Stimulated activated CD4-positive, alpha-beta T cell treated with anti-CD3 and anti-CD28 coated beads, Interleukin-12 subunit alpha, Interleukin-12 subunit beta, amount 100 ng/mL, for 48 hours (primary cell): ENCODE measurements at places on chromosomes 3 and 15.

DNA sequence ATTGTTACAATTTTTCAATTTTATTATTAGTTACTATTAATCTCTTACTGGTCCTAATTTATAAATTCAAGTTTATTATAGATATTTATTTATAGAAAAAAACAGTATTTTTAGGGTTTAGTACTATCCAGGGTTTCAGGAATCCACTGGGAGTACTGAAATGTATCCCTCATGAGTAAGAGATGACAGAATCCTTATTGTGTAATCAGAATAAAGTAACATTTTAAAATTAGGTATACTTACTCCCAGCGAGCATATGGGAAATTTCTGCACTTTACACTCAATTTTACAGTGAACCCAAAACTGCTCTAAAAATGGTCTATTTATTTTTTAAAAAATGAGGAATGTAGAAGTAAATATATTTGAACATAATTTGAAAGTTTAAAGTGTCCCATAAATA lies 202.7 kb downstream of the CGGBP1 start:
- no peak for DNase-seq

- DNase-seq = no peak
Observed at GRCh38 chr15:48888191-48888590, 10.3 kb downstream of the EID1 start.

DNA sequence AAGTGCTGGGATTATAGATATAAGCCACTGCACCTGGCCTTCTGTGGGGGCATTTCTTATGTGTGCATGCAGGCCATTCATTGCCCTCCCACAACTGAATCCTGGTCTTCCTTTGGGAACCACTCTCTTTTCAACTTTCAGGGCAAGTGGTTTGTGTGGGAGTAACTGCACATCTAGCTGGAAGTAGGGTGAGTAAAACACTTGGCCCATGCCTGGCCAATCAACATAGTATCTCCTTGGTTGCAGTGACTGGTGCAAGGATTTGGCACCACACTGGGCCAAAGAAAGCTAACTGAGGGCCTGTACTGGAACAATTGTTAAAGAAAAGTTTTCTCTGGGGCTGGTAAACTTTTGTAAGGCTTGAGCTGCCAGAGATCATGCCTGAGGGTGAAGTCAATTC lies 189.2 kb upstream of the FEZF2 start:
- no peak for DNase-seq

GRCh38 chr3:12465836-12466225 lies 18.4 kb upstream of the TSEN2 start:
- no peak for DNase-seq

DNA sequence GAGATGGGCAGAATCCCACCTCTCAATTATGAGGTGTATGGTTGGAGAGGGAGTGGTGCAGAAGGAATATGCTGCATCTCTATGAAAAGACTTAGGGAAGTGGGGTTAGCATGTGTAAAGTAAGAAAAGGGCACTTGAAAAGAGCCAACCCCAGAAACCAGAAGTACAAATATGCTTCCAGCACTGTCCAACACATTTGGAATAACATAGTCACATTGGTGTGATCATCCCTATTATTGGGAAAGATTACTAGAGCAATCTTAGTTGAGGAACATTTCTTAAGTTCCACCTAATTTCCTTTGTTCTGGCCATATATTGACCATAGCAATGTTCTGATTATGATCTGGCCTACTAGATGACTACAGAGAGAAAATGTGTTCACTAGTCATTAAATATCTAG lies 34.3 kb downstream of the HMG20A start:
- no peak for DNase-seq

GRCh38 chr3:193499136-193499770 lies 55.4 kb downstream of the ATP13A4 start:
- DNase-seq = no peak

DNA sequence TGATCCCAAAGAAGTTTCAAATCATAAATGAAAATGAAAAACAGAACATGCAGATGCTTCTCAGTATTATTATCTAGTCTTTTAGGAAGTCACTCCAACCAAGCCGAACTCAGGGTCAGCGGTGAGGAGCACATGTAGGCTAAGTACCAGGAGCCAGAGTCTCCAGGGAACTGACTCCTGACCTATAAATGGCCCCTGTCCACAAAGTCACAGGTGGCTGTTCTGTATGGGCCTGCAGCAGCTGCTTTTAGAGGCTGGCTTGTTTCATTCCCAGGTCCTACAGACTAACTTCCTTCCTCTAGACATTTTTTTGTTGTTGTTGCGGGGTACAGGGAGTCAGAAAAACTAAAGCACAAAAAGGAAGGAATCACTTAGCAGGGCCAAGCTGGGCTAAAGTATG lies 54.6 kb downstream of the DAPK2 start:
- no peak for DNase-seq
